Anterior cingulate cortex (tissue), 58 donors: ENCODE measurements at places on chromosomes 6 and 20.

GRCh38 chr6:142374091-142374770, 72.4 kb downstream of the ADGRG6 start:
- DNase-seq: no peak

- DNase-seq: no peak
These were observed 22.6 kb downstream of the CNR1 start for GRCh38 chr6:88143421-88144157.

- peak; percentile 8 for DNase-seq
These were observed 30.5 kb downstream of the SAYSD1 start for GRCh38 chr6:39084506-39084905.

GRCh38 chr6:86128130-86128814, 485.6 kb upstream of the SYNCRIP start:
- no peak for DNase-seq

GRCh38 chr20:63580796-63581461, 6.9 kb upstream of the HELZ2 start:
- DNase-seq: no peak

DNA sequence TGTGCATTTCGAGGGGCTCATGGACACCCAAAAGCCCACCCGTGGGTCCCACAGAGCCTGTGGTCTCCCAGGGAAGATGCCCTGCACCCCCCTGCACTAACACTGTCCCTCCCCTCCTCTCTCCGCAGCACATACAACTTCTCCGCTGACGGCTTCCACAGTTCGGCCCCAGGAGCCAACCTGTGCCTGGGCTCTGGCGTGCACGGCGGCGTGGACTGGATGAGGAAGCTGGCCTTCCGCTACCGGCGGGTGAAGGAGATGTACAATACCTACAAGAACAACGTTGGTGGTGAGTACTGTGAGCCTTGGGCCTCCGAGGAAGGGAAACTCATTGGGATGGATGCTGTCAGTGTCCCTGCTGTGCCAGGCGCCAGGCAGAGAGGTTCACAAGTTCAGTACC, 183.9 kb downstream of the ZMYND8 start:
- no peak for DNase-seq

- DNase-seq: no peak
These were observed 186.2 kb downstream of the ARHGAP18 start for GRCh38 chr6:129523816-129524215.

DNA sequence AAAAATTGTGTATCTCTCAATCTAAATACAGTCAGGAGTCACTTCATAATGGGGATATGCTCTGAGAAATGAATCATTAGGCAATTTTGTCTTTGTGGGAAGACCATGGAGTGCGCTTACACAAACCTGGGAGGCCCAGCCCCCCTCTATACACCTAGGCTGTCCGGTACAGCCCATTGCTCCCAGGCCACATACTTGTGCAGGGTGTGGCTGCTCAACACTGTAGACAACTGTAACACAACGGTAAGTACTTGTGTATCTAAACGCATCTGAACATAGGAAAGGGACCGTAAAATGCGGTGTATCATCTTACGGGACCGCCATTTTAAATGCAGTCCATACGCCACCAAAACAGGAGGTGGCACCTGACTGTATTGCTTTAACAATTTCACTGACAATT, 58.0 kb upstream of the FRMD1 start:
- DNase-seq: no peak

DNA sequence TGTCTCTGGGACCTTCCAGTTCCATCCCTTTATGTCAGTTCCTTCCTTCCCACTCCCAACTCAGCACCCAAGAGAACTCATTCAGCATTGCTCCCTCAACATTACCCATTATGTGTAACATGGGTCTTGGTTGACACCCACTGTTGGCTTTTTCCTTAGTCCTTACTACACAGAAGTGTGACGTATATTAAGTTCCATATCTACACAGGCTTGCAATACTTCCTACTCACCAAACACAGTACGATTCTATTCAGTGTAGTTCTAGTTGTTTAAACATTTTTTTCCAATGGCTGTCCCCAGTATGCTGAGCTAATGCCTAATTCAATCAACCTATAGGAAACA, 37.7 kb downstream of the ARHGAP18 start:
- no peak for DNase-seq

GRCh38 chr20:23257848-23258746, 92.5 kb upstream of the NXT1 start:
- no peak for DNase-seq

GRCh38 chr6:87731818-87732661, 30.0 kb upstream of the AKIRIN2 start:
- DNase-seq: no peak

DNA sequence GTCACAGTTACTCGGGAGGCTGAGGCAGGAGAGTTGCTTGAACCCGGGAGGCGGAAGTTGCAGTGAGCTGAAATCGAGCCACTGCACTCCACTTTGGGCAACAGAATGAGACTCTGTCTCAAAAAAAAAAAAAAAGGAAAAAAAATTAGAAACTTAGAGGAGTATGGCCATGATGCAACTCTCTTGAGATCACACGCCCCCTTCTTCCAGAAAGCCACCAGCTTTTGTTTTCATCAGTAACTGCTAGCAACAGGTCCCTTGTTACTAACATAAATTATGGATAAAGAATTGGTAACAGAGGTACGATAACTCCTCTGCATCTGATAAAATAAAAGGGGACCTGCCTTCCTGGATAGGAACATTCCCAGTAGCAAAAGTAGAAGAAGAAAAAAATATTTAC, 308.2 kb downstream of the CD83 start:
- no peak for DNase-seq

DNA sequence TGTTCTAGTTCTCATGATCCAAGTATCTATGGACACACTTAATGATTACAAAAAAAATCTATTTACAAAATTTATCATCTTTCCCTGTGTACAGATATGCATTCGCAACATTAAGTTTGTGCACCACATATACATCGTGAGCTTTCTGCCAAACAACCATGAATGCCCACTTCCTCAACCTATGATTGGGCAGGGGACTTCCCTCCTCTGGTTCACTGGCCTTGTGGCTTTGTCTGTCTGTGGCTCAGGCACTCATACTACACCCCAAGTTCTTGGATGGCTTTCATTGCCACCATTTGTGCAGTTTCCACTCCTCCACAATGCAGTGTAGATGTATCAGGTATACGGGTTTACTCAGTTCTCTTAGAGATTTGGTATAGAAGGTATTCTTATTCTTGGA, 74.9 kb downstream of the HS3ST5 start:
- DNase-seq: no peak

DNA sequence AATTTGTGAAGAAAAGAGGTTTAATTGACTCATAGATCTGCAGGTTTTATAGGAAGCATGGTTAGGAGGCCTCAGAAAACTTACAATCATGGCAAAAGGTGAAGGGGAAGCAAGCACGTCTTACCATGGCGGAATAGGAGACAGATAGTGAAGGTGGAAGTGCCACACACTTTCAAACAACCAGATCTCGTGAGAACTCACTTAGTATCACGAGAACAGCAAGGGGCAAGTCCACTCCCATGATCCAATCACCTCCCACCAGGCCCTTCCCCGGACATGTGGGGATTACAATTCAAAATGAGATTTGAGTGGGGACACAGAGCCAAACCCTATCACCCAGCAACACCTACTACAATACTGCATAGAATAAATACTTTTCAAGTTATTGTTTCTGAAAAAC, 7.3 kb upstream of the HEBP2 start:
- no peak for DNase-seq

DNA sequence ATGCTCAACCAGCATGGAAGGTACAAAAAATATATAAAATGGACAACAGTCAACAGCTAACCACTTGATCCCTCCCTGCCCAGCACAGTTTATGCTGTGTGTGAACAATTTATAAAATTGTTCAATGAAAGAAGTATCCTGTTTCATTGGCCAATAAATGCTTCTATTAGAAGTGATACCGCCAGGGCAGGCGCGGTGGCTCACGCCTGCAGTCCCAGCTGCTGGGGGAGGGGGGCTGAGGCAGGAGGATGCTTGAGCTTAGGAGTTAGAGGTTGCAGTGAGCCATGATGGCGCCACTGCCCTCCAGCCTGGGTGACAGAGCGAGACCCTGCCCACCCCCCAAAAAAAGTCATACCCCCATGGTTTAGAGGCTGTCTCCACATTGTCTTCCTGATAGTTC, 4.6 kb downstream of the AGPAT4 start:
- DNase-seq: no peak

- DNase-seq: no peak
These were observed 109.0 kb downstream of the SULF2 start for GRCh38 chr20:47676219-47676721.

DNA sequence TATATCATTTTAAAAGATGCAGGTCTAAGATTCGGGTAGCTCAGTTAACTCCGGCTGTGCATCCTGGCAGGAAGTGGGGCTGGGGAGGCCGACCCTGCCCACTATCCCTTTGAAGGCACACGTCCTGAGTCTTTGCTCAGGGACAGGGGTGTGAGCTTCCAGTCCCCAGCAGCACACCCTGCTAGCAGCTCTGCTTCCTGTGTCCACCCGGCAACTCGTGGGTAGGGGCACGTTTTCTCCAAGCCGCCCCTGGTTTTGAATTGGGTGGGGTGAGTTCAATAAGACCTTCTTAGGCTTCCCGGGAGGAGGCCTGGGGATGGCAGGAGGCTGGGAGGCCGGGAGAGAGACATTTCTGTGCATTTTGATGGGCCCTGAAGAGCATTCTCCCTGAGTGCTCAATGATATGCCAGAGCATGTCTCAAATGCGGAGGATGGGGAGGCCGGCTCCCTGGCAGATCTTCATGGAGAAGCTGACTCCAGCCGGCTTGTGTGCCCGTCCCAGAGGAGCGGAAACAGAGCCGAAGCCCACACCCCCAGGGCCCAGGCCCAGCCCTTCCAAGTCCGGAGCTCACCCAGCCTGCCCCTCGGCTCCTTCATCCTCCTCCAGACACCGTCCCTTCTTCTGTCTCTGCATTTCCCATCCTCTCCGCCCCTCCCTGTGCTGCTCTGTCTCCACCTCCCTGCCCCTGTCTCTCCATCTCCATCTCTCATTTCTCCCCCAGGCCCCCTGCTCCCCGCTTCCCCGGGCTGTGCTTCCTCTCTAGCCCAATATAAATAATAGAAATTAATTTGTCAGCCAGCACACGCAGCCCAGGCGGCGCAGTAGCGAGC, 36.3 kb upstream of the ZFAND3 start:
- peak; percentile 30 for DNase-seq

DNA sequence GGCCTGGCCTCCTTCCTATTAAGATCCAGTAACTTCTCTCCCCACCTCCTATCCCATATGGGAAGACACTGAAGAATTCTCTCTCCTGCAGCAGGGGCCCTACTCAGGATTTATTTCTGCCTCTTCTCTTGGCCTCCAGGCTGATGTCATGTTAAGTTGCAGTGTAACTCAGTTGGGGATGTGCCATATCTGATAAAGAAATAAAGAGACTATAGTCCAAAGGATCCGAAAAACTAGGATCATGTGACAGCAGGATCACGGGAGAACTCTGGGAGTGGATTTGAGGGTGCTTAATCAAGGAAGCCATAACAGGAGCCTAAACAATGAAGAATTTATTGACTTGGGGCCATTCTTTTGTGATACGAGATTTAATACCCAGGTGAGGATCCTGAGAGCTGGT, 38.5 kb upstream of the TGM6 start:
- no peak for DNase-seq
